ENCODE measurements at places on chromosomes 1 and 21.

DNA sequence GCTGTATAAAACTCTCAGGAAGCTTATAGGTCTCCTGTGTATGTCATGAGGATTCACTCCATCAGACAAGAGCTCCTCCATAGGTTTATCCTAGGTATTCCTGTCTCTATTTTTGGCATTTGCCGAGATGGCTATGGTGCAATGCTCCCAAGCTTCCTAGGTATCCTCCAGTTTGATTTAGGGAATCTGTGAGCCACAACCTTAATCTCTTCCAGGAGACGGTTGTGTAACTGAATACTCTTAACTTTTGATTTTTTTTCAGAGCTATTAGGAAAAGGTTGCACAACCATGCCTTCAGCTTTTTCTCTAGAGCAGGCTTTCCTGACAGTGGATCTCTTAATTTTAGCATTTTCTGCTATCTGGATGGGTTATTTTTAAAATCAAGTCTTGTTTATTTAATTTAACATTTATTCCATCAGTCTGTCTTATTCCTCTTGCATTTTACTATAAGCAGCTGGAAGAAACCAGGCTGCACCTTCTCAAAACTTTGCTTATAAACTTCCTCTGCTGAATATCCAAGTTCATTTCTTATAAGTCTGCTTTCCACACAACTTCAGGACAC is 69.4 kb upstream of the BACE2 start:
- H3K4me1 ChIP-seq = no peaks in the 10 kb centered on the region
- H3K27me3 ChIP-seq = peaks cover 2% of the 10 kb centered on the region
- no peak for DNase-seq
- H3K36me3 ChIP-seq = no peaks in the 10 kb centered on the region
- no peak overlapping the region for H3K27ac ChIP-seq

- H3K27me3 ChIP-seq = peaks cover 34% of the 10 kb centered on the region
- H3K27ac ChIP-seq = no peak overlapping the region
- DNase-seq = no peak
- no peaks in the 10 kb centered on the region for H3K36me3 ChIP-seq
Observed at GRCh38 chr21:45852886-45853400, 128.6 kb upstream of the COL6A1 start.

- no peaks in the 10 kb centered on the region for H3K27me3 ChIP-seq
- no peaks in the 10 kb centered on the region for H3K4me1 ChIP-seq
- DNase-seq = no peak
- H3K4me3 ChIP-seq = no peak overlapping the region
- no peaks in the 10 kb centered on the region for H3K36me3 ChIP-seq
- no peak overlapping the region for H3K27ac ChIP-seq
Observed at GRCh38 chr1:210123383-210123782, 109.2 kb upstream of the SERTAD4 start.

- H3K4me1 ChIP-seq = peaks cover 49% of the 10 kb centered on the region
- no peak overlapping the region for H3K4me3 ChIP-seq
- H3K27me3 ChIP-seq = no peaks in the 10 kb centered on the region
- no peak for DNase-seq
Observed at GRCh38 chr1:198253668-198254067, 96.9 kb downstream of the NEK7 start.

GRCh38 chr1:228867951-228868730 is 132.9 kb downstream of the RHOU start:
- DNase-seq = no peak
- H3K36me3 ChIP-seq = no peaks in the 10 kb centered on the region
- H3K27ac ChIP-seq = no peak overlapping the region
- peaks cover 13% of the 10 kb centered on the region for H3K4me1 ChIP-seq

DNA sequence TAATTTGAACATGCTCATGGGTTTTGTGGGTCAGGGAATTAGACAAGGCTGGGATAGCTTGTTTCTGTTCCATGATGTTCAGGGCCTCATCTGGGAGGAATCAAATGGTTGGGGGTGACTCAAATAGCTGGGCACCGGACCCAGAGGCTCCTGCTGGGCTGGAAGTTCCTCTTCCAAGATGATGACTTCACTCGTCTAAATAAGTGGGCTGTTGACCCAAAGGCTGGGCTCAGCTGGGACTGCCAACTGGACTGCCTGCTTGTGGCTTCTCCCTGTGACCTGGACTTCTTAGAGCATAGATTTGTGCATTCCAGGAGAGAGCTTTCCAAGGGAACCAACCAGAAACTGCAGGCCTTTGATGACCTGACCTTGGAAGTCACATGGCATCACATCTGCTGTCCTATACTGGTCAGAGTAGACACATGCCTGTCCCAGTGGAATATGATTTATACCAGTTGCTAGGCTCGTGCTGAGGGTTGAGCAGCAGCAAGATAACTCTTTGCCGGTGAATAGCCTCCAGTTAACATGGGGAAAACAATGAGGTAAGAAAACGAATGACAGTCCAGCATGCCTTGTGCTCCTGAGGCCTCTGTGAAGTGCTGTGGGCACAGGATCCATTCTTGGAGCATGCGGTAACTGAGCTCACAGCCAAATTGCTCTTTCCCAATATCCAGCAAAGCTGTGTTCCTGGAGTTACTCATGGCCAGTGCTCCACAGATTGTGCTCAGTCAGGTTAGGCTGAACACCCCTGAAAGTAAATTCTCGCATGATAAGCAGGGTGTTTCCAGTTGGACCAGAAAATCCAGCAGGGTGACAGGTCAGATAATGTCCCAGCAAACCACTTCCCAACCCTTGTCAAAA is 272.9 kb upstream of the TMEM51 start:
- DNase-seq = no peak
- no peaks in the 10 kb centered on the region for H3K4me1 ChIP-seq
- H3K27me3 ChIP-seq = peaks cover 2% of the 10 kb centered on the region
- H3K4me3 ChIP-seq = no peak overlapping the region

DNA sequence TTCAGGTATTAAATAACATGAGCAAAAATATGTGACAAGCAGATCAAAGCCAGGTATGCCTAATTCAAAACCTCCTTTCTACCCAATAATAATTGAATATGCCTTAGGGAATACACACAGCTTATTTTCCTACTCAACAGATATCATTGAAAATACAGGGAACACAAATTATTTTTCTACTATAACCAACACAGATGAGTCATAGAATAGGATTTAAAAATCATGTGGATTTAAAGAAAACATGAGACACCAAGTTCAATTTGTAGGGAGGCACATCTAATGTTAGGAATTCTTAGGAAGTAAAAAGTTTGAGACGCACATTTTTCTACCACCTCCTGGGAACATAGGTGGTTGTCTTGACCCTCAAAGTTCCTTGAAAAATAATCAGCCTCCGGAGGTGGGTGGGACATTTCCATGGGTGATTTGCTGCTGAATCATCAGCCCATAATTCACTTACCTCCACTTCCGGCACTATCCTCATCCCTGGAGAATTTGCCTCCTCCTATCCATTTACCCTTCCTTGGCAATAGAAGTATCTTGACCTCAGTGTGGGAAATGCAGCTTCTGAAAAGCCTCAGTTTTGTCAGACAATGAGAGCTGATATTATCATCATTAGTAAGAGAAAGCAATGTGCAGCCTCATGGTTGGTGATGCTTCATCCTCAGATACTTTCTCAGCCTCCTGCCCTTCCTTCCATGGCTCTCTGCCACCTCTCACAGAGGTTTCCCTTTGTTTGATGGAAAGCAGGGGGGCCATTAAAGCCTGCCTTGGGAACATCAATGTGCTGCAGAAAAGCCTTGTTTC is 33.5 kb upstream of the RGS4 start:
- no peak for DNase-seq
- no peaks in the 10 kb centered on the region for H3K27me3 ChIP-seq
- H3K4me1 ChIP-seq = no peaks in the 10 kb centered on the region
- no peaks in the 10 kb centered on the region for H3K36me3 ChIP-seq
- H3K4me3 ChIP-seq = no peak overlapping the region

DNA sequence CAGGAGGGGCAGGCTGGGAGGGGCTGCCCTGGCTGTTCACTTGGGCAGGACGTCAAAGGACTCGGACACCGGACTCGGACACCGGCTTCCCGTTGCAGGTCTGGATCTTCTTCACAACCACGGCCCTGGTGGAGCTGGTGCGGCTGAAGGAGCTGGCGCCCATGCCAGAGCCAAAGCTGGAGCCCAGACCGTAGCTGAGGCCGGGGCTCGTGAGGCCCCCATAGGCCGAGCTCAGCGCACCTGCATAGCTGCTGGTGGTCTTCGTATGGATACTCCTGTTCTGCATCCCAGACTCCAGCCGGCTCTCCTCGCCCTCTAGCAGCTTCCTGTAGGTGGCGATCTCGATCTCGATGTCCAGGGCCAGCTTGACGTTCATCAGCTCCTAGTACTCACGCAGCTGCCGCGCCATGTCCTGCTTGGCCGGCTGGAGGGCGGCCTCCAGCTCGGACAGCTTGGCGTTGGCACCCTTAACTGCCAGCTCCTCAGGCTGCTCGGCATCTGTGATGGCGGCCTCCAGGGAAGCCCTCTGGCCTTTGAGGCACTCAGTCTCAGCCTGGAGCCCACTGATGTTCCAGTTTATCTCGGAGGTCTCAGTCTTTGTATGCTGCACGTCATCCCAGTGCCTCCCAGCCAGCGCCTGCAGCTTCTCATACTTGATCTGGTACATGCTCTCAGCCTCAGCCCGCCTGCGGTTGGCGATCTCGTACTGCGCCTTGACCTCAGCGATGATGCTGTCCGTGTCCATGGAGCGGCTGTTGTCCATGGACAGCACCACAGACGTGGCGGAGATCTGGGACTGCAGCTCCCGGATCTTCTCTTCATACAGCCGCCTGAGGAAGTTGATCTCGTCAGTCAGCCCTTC is 15.1 kb upstream of the KLF17 start:
- no peak overlapping the region for H3K4me3 ChIP-seq
- peaks cover 20% of the 10 kb centered on the region for H3K27me3 ChIP-seq
- H3K4me1 ChIP-seq = no peaks in the 10 kb centered on the region
- no peak for DNase-seq
- no peak overlapping the region for H3K27ac ChIP-seq

DNA sequence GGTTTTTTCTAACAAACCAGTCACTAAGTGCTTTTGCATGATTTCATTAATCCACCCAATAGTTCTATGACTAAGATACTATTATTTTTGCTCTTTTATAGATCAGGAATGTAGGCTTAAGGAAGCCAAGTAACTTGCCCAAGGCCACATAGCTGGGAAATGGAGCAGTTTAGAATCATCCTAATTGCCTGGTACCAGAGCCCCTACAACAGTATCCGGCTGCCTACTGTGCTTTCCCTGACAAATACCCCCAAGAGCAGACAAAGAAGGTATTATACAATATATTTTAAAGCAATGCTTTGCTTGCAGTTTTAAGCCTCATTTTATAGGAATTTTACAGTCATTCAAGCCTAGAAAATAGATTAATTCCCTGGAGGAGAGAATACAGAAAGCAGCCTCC is 45.5 kb upstream of the RASAL2 start:
- no peaks in the 10 kb centered on the region for H3K4me1 ChIP-seq
- H3K27me3 ChIP-seq = no peaks in the 10 kb centered on the region
- no peak overlapping the region for H3K4me3 ChIP-seq
- no peak overlapping the region for H3K27ac ChIP-seq
- no peaks in the 10 kb centered on the region for H3K36me3 ChIP-seq
- no peak for DNase-seq

DNA sequence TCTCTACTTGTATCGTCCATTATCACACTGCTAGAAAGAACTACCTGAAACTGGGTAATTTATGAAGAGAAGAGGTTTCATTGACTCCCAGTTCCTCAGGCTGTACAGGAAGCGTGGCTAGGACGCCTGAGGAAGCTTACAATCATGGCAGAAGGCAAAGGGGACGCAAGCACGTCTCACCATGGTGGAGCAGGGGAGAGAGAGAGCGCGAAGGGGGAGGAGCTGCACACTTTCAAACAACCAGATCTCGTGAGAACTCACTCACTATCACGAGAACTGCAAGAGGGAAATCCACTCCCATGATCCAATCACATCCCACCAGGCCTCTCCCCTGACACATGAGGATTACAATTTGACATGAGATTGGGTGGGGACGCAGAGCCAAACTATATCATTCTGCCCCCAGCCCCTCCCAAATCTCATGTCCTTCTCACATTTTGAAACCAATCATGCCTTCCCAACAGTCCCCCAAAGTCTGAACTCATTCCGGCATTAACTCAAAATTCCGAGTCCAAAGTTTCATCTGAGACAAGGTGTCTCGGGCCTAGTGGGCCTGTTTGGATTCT is 8.0 kb downstream of the MMEL1 start:
- H3K36me3 ChIP-seq = no peaks in the 10 kb centered on the region
- no peak for DNase-seq
- H3K4me3 ChIP-seq = no peak overlapping the region
- no peak overlapping the region for H3K27ac ChIP-seq
- H3K27me3 ChIP-seq = peaks cover 35% of the 10 kb centered on the region
- no peaks in the 10 kb centered on the region for H3K4me1 ChIP-seq

- no peaks in the 10 kb centered on the region for H3K27me3 ChIP-seq
- peak; percentile 86 for DNase-seq
- peak overlapping the region; percentile 28 for H3K27ac ChIP-seq
- no peak overlapping the region for H3K4me3 ChIP-seq
- peaks cover 13% of the 10 kb centered on the region for H3K4me1 ChIP-seq
- H3K36me3 ChIP-seq = no peaks in the 10 kb centered on the region
Observed at GRCh38 chr1:206544562-206545257, 37.4 kb downstream of the RASSF5 start.

DNA sequence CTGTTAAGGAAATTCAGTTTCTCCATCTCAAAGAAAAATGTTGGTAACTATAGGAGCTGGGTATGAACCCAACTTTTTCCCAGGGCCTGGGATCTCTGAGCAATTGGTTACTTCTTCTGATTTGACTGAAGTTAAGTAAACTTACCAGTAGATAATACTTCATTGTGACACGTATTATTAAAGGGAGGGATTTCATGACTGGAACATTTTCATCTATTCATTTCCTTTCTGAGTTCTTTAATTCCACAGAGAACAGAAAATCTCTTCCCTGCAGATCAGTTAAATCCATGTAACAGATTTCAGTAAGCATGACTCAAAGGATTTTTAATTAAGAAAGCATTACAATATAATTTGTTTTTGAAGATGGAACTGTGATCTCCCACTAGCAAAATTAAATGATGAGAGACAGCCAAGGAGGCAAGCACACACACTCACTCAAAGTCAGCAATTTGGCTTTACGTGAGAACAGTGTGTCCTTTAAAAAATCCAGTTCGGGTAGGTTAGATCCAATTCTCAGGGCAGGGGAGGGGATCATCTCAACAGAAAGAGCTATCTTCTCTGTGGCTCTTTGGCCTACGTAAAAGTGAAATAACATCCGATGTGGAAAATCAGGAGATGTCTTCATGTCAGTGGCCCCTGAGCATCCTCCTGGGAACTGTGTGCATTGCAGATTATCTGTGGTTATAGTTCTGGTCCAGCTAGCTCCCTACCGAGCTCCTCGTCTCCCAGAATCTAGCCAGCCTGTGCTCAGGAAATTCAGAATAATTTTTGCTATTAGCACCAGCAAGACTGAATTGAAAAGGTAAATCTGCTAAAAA is 10.8 kb upstream of the MYOC start:
- peaks cover 8% of the 10 kb centered on the region for H3K27me3 ChIP-seq
- no peak overlapping the region for H3K27ac ChIP-seq
- no peaks in the 10 kb centered on the region for H3K4me1 ChIP-seq
- no peak for DNase-seq
